ENCODE measurements at places on chromosomes 1 and 21.

DNA sequence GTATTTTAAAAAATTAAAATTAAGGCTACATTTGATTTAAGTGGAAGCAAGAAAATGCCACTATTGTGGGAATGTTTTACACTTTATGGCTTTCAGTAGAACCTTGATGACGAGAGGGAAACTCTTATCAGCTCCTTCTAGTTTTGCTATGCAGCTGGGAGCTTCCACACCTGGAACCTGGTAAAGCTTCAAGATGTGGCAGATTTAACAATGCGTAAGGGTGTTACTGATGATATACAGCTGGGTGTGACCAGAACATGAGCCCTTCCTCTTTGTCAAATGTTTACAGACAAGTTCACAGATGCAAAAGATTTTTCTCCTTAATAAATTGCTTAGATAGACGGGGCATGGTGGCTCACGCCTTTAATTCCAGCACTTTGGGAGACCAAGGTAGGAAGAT is 20.3 kb downstream of the TTC13 start:
- DNase-seq = no peak

GRCh38 chr1:169321539-169321938 is 46.1 kb downstream of the NME7 start:
- peak; percentile 81 for DNase-seq

DNA sequence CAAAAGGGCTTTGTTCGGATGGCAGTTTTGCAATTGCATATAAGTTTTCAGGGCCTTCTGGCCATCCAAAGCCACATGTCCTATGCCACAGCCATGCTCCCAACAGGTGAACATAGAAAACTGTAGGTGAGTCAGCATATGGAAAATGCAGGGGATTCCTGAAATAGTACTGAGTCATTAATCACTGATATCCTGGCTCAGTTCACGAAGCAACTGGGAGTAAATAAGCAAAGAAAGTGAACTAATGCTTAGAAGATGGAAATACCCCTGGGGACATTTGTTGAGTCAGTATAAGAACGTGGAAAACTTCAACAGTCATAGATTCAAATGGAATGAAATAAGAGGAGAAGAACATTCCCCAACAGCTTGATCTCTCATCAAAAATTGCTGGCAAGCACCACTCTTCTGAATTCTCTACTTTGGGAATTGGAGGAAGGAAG is 148.9 kb upstream of the RUNX1 start:
- DNase-seq = peak; percentile 95

DNA sequence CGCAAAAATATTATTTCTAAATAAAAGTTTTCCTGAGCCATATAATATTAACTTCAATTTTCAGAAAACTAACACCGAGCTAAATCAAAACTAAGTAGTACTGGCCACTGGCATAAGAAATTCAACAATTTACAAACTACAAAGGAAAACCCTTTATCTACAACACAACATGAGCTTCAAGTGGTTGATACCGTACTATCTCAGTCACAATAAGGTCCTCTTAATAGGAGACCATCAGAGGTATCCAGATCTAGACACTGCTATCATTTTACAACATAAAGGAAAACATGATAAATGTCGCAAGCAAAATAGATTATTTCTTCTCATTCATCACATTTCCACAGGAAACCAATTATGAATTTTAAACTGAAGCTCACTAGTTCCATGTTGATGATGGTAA is 39.5 kb downstream of the GATAD2B start:
- DNase-seq = no peak

GRCh38 chr21:33123374-33124123 is 53.6 kb downstream of the OLIG1 start:
- no peak for DNase-seq

DNA sequence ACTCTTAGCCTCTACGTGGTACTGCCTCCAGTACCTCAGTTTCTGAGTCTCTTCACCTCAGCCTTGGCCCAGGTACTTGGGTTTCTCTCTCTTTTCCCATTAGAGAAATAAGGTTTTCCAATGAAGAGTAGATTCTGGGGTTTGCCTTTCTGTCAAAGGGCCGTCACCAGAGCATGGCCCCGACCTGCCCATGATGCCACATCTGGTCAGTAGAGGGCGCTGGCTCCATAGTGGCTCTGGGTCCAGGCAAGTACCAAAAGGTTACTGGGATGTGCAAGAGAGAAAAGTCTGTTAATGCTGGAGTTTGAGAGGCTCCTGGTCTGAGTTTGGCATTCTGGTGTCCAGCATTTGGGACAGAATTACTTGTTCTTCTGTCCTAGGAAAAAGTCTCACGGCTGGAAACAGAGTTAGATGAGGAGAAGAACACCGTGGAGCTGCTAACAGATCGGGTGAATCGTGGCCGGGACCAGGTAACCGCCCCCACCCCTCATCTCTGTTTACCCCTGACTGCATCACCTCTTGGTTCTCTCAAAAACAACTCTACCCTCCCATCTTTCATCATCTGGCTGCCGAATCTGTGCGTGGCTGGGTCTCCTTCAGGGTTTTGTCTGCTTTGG is 5.3 kb upstream of the TUFT1 start:
- DNase-seq = peak; percentile 71

GRCh38 chr21:46213620-46214286 is 14.8 kb downstream of the LSS start:
- DNase-seq = no peak

DNA sequence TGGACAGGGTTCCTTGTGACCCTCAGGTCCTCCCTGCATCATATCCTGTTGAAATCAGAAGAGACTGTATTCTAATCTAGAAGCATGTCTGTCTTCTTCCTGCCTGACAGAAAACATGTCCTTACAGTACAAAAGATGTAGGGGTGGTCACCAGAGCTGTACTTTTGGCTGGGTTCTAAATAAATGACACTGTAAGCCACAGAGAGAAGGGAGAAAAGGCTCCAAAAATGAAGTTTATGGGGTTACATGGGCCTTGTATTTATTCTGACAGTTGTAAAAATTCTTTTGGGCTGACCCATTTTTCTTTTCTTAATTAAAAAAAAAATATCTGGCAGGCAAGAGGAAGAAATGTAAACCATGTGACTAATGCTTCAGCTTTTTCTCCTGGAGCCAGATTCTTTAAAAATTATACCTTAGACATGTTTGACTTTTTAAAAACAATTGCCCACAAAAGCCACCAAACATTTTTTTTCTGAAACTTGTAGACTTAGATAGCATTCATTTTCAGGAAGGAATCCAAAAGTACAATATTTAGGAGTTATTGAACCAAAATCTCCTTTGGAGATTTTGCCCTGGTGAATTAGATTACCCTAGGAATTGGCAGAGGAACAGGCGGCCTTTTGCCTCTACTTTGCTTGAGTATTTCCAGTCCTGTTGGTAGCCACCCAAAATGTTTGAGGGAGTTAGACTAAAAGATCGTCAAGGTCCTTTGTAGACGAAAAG is 17.1 kb downstream of the RGL1 start:
- no peak for DNase-seq

GRCh38 chr1:39394598-39394997 is 96.8 kb upstream of the BMP8A start:
- DNase-seq = no peak

- no peak for DNase-seq
These were observed 7.2 kb downstream of the PARP1 start for GRCh38 chr1:226400519-226401354.

- no peak for DNase-seq
These were observed 14.0 kb upstream of the PRDM16 start for GRCh38 chr1:3055051-3055450.

DNA sequence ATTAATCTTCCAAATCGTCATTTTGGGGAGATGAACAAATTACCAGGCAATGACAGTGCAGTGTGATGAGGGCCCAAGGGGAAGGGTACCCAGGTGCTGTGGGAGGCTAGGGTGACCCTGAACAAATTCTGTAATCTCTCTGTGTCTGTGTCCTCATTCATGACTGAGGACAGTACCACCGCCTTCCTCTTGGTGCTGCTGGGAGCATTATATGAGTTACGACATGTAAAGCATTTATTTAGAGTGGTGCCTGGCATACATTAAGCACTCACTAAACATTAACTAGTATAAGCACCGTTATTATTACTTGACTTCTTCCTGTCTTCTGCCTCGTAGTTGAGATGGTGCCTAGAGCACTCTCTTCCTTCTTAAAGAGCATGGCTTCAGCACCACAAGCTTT is 468.2 kb upstream of the VAMP3 start:
- no peak for DNase-seq

- no peak for DNase-seq
These were observed 40.7 kb downstream of the CD2 start for GRCh38 chr1:116794804-116795481.

DNA sequence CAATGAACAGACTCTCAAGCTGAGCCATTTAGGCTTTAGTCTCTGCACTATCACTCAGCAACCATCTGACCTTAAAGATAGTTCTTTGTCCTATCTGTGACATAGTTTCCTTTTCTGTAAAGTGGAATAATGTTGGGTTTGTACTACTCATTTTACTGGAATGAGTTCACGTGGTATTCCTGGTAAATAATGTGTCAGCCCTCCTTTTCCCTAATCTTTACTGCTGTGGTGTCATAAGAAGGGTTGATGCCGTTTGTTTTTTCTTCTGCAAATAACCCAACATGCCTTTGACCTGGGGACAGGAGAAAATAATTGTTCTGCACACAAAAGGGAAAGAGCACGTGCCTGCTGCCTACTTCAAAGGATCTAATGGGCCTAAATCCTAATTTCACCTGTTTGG is 297.8 kb downstream of the BRINP3 start:
- peak; percentile 74 for DNase-seq

DNA sequence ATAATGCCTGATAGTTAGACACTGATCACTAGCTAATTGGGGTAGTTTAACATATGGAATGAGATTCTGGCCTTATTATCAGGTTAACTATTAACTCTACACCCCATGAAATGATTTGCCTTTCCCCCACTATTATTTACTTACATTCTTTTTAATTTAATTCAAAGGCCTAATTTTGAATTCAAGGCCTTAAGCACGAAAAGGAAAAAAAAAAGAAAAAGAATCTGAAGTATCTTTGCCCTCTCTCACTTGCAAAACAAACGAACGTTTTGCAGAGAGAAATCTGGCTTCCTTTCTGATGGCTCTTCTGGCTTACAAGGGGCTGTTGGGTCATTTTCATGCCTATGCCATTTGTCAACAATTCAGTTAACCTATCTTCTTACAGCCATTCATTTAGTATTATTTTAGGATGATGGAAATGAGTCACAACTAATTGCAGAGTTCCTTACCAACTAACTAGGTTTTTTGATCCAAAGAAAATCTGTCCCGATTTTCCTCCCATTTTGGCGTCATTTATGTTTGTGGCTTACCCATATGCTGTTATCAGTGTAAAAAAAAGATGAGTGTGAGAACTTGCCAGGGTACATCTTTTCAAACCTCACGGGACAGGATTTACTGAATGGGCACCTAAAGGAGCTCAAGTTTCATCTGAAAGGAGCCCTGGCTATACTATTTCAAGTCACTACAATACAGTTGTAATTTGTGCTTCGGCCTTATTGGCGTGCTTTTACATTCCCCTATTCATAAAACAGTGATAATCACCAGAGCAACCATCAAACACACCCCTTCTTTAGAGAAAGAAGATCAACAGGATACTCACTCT is 1.9 kb upstream of the ERRFI1 start:
- DNase-seq = peak; percentile 85

DNA sequence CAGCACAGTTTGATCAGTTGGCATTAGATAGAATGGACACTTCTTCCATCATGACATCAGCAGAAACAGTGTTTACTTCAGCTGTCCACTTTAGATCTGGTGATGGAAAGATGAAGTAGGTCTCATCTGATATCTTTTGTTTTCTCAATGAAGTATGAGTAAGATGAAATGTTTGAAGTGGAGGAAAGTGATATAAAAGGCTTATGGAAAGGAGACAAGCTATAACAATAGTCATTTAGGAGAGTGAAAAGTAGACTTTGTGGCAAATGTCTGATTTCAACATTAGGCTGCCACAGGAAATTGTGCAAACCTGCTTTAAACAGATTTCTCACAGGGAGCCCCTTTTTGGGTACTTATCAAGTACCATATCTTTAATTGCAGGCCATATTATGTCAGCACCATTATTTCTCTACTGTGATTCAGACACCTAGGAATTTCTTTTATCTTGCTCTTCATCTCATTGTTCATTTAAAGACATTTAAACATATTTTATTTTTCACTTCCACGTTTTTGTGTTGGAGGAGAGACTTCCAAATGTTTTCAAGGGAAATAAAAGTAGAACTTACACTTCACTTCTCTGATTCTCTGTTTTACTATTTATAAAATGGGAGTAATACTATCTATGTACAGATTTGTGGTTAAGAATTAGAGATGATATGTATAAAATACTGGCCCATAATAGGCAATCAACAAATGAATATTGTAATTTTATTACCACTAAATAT is 18.1 kb downstream of the PDC start:
- peak; percentile 48 for DNase-seq

DNA sequence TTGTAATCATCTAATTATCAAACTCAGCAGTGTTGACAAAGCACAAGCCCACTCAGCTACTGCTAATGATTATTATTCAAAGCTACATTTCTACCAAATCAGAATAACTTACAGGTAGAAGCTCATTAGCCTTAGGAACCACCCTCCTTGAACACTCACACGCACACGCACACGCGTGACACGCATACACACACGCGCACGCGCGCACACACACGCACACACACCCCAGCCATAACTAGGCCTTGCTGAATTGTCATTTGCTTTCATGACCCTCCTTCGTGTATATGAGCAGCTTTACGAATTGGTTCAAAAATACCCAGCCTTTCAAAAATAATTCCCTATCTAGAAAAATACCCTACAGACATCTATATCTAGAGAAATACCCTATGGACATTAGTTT is 195.6 kb downstream of the SMYD3 start:
- DNase-seq = no peak

DNA sequence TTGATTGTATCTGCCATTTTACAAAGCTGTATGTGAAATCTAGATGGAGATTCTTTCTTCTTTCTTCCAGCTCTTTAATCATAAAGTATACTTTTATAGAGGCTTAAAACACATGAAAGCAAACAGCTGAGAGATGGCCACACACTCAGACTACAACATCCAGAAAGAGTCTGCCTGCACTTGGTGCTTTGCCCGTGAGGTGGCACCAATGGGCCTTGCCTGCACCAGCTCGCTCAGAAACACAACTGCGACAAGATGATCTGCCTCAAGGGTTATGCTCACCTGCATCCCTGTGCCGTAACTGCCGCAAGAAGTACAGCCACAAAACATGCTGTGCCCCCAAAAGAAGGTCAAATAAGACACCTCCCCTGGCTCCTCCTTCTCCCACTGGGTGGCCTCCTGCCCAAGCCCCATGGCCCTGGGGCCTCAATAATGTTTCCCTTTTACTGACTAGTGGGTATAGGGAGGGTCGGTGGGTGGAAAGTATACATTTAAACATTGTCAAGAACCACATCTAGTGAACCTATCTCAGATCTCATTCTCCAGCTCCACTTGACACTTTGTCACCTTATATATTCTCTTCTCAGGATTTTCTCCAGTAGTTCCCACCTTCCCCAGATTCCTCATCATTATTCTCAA is 66.7 kb upstream of the ANGPTL3 start:
- peak; percentile 60 for DNase-seq

DNA sequence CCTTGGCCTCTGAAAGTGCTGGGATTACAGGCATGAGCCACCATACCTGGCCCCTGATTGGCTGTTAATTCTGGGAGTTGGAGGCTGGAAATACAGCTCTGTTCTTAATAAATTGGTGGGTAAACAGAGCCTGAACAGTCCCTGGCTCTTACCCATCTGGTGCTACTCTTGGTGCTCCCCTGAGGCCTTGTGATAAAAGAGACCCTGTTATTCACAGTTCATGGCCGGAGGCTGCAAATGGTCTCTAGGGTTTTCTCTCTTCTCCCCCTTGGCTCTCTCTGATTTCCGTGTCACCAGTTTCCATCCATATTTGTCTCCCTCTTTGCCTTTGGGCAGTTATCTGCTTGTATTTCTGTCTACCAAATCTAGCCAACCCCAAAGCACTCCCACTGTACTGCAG is 17.2 kb downstream of the NFASC start:
- no peak for DNase-seq

- no peak for DNase-seq
These were observed 12.6 kb downstream of the LRIF1 start for GRCh38 chr1:110951161-110951560.
